ENCODE measurements at places on chromosomes 5 and 9.

GRCh38 chr5:79990205-79990597 is 861 bp downstream of the MTX3 start:
- no peak for DNase-seq

- DNase-seq = peak; percentile 32
Measured at GRCh38 chr9:132748450-132748849, 78.2 kb downstream of the GTF3C4 start.

- DNase-seq = peak; percentile 56
Measured at GRCh38 chr5:14445576-14446290, 135.9 kb upstream of the OTULINL start.

DNA sequence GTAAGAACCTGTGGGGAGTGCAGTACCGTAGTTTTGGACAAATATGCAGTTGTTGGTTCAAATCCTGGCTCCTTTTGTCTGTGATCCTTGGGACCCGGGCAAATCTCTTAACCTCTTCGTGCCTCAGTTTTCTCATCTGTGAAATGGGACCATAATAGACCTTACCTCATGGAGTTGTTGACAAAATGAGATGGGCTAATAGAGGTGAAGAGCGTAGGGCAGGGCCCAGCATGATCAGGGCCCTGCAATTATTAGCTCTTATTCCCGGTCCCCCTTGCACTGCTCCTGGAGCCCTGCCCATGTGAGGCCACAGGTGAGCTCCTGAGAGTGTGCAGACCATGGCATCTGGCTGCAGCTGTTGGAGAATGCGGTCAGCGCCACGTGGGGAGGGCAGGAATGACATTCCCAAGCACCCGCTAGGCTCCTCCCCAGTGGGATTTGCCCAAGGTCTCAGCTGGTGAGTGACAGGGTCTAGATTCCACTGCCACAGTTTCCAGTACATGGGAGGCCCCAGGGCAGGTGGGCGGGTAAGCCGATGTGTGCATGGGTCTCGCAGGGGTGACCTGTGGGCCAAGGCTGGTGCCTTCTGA is 41.0 kb downstream of the NEK6 start:
- DNase-seq = no peak

GRCh38 chr5:171750311-171750788 is 35.3 kb upstream of the SMIM23 start:
- DNase-seq = no peak

GRCh38 chr9:19660019-19660418 is 128.8 kb downstream of the SLC24A2 start:
- DNase-seq = no peak

DNA sequence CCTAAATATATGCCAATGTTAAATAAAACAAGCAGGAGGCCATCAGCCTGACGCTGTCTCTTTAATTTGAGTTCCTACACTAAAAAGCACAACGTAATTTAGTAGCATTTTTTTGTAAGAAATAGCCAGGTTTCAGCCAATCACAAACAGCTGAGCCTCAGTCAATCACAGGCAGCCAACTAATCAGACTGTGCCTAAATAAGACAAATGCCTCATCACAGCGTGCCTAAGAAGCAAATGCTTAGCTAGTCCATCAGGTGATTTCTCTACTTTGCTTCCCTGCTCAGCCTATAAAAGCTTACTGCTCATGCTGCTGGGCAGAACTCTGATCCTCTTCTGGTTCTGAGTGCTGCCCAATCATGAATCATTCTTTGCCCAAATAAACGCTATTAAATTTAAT is 38.3 kb upstream of the RORB start:
- no peak for DNase-seq

GRCh38 chr9:118829334-118829733 is 539.9 kb downstream of the BRINP1 start:
- no peak for DNase-seq

DNA sequence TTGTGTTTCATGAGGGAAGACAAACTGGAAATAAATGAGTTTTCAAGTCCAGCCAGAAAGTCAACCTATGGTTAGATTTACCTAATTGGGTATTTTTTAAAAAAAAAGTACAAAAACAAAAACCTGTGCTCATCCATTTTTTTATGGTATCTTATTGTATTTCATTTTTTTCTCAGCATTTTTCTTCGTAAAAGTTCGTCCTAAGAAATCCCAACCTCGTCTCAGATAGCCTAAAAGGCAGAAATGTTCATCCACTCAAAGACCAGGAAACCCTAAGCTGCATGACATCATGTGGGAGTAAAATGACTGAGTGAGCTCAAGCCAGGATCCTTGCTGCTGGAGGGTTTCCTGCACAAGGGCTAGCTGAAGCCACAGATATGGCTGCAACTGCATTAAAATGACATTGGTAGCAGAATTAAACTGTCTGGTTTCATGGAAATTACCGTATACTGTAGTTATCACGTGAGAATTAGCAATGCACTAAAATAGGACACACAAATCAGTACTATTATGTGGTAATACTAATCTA is 70.4 kb downstream of the NFIB start:
- DNase-seq = no peak

GRCh38 chr9:114373960-114374730 is 13.6 kb downstream of the AKNA start:
- no peak for DNase-seq

DNA sequence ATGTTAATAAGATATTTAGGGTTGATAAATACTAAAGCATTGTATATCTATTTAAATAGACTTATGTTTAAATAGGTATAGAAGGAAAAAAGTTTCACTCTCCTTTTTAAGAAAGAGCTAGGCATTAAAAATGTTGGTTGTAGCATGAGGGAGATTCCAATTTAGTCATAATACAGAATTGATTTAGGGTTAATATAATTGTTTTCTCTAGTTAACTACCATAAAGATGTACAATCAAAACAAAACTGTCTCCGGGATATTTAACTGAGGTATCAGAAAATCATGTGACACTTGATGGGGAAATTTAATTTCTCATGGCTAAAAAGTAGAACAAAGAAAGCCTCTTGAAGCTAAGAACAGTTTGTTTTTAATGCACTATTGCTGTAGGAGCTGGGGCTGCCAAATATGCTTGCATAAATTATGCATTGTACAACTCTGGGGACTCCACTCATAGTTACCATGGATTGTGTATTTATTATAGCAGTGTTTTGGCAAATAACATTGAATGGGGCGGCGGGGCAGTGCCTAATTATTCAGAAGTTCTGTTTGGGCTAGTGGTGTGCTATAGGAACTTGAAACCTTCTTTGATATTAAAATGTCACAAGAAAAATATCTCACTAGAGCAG is 44.2 kb downstream of the SMC2 start:
- no peak for DNase-seq

GRCh38 chr5:76717222-76718083 is 1.5 kb downstream of the F2R start:
- no peak for DNase-seq
